HL-60 (cell line): ENCODE measurements at places on chromosomes 1 and 21.
A peak's percentile ranks its signal among the peaks of the same experiment; 100 is the strongest.

DNA sequence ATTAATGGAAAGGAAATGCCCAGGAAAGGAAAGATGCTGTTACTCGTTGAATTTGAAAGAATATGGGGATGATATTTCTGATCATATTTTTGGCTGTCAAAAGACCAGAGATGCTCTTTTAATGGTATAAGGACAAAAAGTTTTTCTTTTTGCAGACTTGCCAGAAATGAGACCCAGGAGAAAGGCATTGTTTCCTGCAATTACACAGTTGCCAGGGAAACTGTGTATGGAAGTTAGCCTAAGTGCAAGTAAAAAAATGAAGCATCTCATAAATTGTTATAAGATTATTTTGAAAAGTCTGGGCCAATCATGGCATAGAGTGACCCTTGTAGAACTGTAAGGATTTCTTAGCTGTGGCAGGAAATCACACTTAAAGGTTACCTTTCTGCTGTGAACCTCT lies 155.7 kb upstream of the BEND5 start:
- DNase-seq, result no peak

DNA sequence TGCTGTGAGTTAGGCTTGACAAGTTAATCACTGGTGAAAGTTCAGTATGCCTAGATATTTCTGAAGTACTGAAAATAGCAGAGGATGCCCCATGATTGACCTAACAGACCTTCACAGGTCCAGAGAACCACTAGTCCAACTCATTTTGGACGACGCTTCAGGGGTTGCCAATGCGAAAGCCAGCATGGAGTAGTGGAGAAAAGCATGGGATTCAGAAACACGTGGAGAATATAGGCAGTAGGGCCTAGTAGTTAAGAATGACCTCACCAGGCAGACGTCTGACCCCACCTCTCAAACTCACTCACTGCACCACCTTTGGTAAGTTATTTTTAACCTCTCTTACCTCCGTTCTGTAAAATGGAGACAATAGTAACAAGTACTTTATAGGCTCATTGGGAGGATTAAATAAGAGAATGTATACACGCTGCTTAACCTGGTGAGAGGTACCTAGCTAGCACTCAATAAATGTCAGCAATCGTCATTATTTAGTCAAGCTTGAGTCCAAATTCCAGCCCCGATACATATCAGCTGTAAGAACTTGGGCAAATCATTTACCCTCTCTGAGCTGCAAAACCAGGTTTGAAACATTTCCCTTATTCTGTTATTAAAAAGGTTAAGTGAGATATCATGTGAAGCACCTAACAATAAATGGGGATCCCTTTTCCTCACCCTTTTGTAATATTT lies 13.2 kb downstream of the PLPP3 start:
- DNase-seq, result no peak

GRCh38 chr1:145871994-145872924 lies 13.4 kb upstream of the PIAS3 start:
- DNase-seq, result peak; percentile 64

DNA sequence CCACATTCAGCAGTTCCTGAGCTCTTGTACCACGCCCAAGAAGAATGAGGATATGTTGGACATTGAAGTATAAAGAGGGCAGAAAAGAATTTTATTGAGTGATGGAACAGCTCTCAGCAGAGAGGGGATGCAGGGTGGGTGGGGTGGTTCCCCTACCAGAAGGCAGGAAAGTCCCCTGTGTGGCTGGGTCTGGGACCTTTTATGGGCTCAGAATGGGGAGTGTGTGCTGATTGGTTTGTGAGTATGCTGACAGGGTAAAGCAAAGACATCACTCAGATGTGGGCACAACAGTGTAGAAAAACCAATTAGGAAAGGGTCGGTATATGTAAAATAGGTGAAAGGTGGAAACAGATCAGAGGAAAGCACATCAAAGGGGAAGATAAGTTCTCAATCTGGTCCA lies 62.2 kb downstream of the SGIP1 start:
- no peak for DNase-seq

- no peak for DNase-seq
Observed at GRCh38 chr1:155989242-155990004, 11.1 kb upstream of the ARHGEF2 start.

- DNase-seq, result no peak
Observed at GRCh38 chr1:216922406-216922805, 199.2 kb upstream of the ESRRG start.

- no peak for DNase-seq
Observed at GRCh38 chr1:158025576-158026230, 32.3 kb downstream of the KIRREL1 start.

DNA sequence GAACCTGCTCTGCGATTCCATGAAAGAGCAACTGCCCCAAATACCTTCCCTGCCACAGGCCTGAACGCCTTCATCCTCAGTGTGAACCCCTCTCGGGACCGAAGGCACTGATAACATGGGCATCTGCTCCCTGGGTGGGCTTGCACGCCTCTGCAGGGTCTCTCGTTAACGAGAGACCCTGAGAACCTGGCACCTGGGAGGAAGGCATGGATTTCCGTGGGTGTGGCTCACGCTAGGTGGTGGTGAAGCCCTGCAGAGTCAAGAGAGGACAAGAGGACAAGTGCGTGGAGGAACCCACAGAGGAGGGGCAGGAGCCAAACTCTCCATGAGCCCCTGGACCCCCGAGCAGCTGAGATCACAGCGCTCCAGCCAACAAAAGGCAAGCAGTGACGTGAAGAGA lies 26.8 kb upstream of the COL6A2 start:
- DNase-seq, result no peak

- DNase-seq, result no peak
Observed at GRCh38 chr1:150207281-150207971, 28.5 kb downstream of the ANP32E start.
